ENCODE measurements at places on chromosomes 5 and 9. TPM values are rescaled to one million over a fixed set of nuclear protein-coding genes. Genes with fewer than 3 reads are reported as not detected.

The PCDH1 gene
- total RNA-seq = 155 TPM

The FAM221B gene
- total RNA-seq = not detected

The PPP3R2 gene
- not detected for total RNA-seq

The STRBP gene
- 9.7 TPM for total RNA-seq

The CCL21 gene
- total RNA-seq = 0.53 TPM

The FAM153A gene
- total RNA-seq = not detected

The NRARP gene
- total RNA-seq = 35.8 TPM

The ASB6 gene
- 24.0 TPM for total RNA-seq

The KCNIP1 gene
- total RNA-seq = 0.20 TPM

The ZNF483 gene
- 0.69 TPM for total RNA-seq

The CD72 gene
- total RNA-seq = not detected

The ENC1 gene
- total RNA-seq = 41.7 TPM

The MAP3K1 gene
- total RNA-seq = 9.3 TPM

The DEPDC1B gene
- 19.1 TPM for total RNA-seq

The SLC25A2 gene
- total RNA-seq = 0.15 TPM

The CARD6 gene
- total RNA-seq = 21.7 TPM

The DUSP1 gene
- 365 TPM for total RNA-seq

Data from mammary microvascular endothelial cell (primary cell).